HuH-7.5 (cell line): ENCODE measurements at places on chromosomes 16 and 17.

DNA sequence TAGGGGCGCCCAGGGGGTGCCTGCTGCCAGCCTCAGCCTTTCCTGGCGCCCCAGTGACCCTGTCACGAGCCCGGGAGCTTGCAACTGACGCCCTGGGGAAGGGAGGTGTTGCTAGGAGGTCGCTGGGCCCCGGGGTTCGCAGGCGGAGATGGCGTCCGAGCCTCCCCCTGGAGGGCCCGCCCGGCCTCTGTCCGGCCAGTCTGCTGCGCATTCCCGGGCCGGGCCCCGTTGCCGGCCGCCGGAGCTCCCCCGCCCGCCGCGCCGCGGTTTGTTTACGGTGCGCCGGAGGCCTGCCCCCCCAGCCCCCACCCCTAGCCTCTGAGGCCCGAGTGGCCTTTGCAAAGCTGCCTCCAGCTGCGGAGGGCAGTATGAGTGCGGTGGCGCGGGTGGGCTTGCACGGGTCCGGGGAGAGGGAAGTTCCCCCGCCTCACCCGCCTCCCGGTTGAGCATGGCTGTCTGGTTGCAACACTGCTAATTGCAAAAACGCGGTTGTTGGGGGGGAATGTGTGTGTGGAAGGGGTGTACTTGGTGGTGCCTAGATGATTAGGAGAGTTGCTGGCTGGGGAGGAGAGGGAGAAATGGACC, 514 bp downstream of the THRA start:
- DNase-seq = peak; percentile 54

GRCh38 chr16:31466381-31466841, 5.5 kb upstream of the TGFB1I1 start:
- no peak for DNase-seq

- DNase-seq = peak; percentile 86
Observed at GRCh38 chr16:2963723-2964474, at the start of gene KREMEN2. TSS of gene KREMEN2 (plus strand) at chr16:2964275. CDS start at chr16:2964521, 246 bp downstream.

- DNase-seq = no peak
Observed at GRCh38 chr17:42623732-42624596, 14.5 kb downstream of the TUBG1 start.

GRCh38 chr16:4358831-4359561, 7.9 kb upstream of the PAM16 start:
- DNase-seq = peak; percentile 83

GRCh38 chr17:50924800-50925199, 58.6 kb upstream of the TOB1 start:
- no peak for DNase-seq

DNA sequence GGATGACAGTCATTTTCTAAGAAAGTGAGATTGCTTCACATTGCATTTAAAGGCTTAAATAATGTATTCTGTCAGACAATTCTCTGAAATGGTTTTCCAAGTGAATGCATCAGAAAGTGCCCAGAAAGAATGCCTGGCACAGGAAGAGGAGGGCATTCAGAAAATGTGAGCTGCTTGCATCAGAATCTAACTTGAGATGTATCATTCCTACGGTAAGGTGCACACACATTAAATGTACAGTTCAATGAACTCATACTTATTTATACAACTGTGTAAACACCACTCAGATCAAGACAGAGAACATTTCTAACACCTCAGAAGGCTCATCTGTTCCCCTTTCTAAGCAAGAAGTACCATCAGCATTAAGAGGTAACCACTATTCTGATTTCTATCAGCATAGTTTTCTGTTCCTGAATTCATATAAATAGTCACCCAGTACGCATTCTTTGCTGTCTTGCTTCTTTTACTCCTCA, 638.0 kb downstream of the MAF start:
- DNase-seq = no peak

GRCh38 chr17:21288571-21289017, 4.1 kb downstream of the MAP2K3 start:
- DNase-seq = no peak

GRCh38 chr16:11556945-11557720, 29.6 kb downstream of the LITAF start:
- DNase-seq = no peak

DNA sequence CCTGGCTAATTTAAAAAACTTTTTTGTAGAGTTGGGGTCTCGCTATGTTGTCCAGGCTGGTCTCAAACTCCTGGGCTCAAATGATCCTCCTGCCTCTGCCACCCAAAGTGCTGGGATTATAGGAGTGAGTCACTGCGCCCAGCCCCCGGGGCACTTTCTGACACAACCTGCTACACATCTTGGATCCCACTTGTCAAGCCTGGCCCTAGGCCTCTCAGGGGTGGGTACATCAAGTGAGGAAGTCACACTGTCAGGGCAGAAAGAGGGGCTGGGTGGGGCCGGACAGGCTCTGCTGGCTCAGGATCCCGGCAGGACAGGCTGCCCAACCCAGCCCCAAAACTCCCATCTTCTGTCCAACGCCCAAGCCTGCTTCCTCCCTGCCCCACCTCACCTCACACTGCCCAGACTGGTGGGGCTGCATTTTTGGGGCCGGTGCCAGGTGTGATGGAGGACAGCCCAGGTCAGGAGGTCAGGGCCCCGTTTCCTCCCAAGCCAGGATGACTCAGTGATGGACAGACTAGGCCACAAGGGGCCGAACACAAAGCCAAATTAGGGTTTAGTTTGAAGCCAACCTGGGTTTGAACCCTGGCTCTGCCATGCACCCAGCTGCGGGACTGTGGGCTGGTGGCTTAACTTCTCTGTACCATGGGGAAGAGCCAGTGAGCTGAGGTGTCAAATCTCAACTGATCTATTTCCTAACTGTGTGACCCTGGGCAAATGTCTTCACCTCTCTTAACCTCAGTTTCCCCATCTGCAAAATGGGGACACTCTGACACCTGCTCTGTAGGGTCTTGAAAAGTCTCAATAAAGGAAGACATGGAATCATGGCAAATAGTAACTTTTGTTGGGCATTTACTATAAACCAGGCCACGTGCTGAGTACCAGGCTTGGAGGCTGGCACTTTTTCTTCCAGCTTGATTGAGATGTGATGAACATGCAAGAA, 8.9 kb upstream of the PPL start:
- DNase-seq = no peak

DNA sequence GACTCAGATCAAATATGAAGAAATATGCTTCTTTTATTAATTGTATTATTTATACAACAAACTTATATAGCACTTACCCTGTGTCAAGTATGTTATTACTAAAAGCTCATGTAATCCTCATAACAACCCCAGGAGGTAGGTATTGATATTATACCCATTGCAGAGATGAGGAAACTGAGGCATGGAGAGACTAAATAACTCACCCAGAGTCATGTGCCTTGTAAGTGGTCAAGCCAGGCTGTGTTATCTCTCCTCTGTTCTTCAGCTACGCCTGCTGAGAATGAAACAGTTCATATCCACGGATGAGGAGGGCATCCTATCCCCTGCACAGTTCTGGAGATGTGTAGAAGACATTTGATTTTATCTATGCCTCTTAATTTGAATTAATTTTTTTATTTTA, 78.1 kb downstream of the RBBP6 start:
- DNase-seq = no peak

GRCh38 chr17:66813296-66813695, 21.6 kb upstream of the CACNG5 start:
- no peak for DNase-seq

DNA sequence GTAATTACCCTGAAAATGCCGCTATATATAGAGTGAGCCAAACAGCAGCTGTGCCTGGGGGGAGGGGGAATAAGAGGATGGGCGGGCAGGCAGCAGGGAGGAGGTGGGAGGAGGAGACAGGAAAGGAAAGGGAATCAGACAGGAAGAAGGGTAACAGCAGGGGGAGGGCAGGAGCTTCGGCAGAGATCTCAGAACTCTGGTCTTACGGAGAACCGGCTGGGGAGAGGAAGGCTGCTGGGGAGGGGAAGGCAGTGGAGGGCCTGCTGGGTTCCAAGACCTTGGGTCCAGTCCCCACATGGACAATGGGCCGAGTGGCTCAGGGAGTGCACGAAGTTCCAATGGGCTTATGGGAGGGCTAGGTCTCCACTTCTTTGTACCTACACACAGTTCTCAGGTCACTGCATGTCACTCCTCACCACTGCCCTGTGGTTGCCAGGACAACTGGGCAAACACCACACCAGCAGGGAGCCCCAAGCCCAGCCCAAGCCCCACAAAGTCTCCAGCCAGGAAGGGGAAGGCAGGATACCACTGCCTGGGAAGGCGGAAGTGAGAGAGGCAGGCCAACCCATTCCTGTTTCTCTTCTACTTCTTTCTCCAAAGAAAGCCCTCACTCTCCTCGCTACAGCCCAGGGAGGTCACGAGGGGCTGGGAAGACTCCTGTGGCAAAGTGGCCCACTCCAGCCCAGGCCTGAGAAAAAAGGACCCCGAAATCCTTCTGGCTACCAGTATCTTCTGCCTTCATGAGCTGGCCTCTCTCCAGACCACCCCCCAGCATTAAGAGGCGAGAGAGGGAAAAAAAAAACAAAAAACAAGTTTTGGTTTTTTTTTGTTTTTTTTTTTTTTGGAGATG, 25.3 kb downstream of the G6PC3 start:
- peak; percentile 57 for DNase-seq

- no peak for DNase-seq
Observed at GRCh38 chr16:54397190-54397835, 110.7 kb upstream of the IRX3 start.

GRCh38 chr16:28321700-28322411, 29.5 kb downstream of the SBK1 start:
- DNase-seq = peak; percentile 63

DNA sequence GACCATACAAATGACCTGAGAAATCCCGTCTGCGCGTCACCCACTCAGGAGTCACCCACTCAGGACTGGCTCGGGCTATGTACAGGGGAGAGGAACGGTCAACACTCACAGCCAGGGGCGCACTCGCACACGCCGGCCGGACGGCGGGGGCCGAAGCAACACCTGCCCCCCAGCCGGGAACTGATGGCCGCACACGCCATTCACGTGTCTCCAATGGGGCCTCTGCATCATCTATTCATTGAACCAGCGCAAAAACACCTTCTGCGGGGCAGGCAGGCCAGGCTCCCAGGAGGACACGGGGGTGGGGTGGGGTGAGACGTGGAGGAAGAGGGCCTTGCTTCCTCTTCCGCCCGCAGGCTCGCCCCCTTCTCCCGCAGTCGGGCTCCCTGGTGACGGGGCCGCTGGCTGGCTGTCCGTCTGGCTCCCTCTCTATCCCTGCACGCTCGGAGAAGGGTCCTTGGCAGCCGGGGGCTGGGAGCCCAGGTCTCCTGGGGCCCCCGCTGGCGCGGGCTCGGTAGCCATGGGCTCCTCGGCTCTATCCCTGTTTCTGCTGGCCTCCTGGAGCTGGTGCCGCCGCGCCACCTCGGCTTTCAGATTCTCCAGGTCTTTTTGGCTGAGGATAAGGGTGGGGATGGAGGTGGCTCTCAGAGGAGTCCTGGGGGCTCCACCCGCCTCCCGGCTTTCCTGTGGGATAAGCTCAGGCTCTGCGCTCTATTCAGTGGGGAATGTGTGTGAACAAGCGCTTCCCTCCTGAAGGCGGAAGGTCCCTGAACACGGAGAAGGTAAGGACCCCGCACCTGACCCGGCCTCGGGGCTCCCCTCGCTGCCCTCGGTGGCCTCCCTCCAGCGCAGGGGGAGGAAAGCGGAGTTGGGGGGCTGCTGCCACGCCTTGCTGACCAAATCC, 21.1 kb downstream of the CLUH start:
- no peak for DNase-seq

- no peak for DNase-seq
Observed at GRCh38 chr17:1251866-1252608, 18.2 kb upstream of the BHLHA9 start.

DNA sequence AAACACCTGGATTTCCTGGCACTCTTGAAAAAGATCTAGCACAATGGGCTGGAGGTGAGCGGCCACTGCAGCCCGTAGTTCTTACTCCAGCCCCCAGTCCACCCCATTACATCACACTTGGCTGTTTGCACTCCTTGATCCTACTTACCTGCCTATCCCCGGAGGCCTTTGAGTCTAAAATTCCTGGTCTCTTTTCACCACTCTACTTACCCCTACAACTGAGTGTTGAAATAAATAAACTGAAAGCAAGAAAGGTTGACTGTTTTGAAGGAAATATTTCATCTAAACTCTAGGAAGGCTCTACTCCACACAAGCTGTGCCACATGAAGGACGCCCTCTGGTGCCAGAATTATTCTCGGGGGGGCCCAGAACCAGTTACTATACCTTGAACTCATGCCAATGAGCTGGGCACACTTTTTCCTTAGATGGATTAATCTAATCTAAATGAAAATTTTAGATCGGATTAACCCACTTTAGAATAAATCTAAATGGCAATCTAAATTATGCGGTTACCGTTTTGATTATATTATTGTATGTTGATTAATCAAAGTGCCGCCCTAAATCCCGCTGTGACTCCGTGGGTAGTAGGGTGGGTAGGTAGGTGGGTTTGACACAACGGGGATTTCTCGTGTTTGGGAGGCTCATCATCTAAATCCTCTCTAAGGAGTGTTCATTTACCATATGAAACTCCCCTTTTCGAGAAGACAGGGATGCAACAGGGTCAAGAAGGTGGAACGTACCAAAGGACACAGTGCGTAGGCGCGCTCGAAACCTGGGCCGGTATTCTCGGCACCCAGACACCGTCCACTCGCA, 651 bp upstream of the EIF1 start:
- no peak for DNase-seq

DNA sequence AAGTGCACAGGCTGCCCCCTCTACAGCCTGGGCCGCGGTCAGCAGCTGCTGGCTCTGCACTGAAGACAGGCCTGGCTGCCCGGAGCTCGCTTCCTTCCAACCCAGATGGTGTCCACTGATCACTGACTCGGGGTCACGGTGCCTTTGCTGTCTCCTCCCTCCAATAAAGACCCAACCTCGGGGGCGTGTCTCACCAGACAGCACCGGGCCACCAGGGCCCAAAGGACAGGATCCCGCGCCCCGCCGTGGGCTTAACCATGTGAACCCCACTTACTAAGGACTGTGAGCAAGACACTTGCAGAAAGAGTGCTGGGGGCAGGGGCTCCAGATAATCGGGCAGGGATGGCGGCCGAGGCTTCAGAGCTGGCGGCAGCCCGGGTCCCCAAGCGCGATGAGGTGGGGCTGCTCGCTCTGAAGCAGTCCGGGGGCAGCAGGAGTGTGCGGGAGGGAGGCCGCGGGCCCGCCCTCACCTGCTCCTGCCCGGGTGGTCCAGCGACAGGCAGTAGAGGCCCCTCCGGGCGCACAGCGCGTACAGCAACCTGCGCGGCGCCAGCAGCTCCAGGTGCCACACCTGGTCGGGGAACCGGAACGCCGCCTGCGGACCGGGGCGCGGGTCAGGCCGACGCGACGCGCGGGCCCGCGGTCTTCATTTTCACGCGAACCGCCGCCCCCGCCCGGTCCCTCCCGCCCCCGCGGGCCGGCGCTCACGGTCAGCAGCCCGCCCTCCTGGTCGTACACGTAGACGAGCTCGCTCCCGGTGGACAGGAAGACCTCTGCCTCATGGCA, 502 bp downstream of the FAAP100 start:
- peak; percentile 70 for DNase-seq

GRCh38 chr17:48564188-48565021, 13.7 kb downstream of the HOXB4 start:
- DNase-seq = no peak

GRCh38 chr16:84795329-84796053, 24.3 kb upstream of the CRISPLD2 start:
- no peak for DNase-seq
